Karpas-422 (cell line): ENCODE measurements at places on chromosomes 7 and 10.

DNA sequence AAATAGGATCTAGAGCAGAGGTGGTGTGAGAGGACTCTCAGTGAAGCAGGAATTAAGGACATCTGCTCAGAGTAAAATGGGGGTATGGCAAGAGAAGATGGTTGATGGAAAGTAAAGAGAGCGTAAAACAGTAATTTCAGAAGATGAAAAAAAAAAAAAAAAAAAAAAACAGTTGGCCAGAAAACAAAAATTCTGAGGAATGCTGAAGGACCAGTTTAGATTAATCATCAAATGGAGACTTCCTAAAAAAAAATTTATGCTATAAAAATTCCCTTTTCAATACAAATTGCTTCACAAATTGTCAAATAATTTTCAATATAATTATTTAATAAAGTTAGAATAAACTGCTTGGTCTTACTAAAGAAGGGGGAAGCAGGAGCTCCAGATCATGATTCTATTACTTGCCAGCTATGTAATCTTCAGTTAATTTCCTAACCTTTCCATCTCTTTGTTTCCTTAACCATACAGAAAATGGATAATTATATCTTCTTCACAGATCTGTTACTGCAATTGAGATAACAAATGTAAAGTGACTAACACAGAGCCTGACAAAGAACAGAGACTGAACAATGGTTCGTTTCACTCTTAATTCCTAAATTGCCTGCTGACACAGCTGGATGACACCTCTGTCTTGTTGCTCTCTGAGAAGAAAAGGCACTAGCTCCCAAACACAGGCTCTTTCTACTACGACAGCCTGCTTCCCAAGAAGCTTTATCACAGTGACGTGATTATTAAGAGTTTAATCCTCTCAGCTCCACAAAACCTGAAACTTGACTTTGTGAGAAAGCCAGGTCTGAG, 64.9 kb upstream of the GPR22 start:
- no peak for DNase-seq

- no peak for DNase-seq
Observed at GRCh38 chr10:33365301-33365700, 30.8 kb upstream of the NRP1 start.

DNA sequence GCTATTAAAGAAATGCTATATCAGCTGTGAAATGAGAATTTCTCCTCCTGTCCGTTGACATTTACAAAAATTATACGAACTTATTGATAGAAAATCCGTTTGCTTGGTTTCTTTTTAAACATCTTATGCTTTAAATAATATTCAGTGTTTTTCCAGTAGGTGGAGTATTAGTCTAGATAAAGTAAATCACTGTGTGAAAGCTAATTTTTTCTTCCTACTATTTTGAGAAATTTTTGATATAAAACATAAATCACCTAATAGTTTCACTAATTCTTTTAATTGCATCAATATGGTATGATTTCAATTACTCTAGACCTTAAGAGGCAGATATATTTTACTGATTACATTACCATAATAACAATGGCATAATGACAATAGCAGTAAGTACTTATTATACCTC, 335.2 kb upstream of the C7orf33 start:
- peak; percentile 46 for DNase-seq

DNA sequence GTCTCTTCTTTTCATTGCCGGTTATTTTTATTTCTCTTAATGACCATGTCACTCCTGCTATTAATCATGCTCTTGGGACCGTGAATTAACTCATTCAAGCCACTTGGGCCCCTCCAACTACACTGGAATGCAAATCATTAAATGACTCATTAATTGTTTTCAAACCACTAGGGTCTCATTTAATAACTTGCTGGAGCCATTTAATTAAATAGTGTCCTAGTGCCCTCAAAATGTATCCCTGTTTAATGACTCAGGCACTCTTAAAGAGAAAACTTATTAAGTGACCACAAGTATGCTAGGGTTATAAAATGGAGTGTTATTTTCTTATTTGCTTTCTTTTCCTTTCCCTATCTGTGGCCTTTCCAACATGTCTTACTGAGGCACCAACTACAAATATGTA, 73.0 kb downstream of the PLXDC2 start:
- DNase-seq: no peak

- DNase-seq: peak; percentile 89
Observed at GRCh38 chr10:43689955-43690771, 41.5 kb upstream of the ZNF32 start.

- no peak for DNase-seq
Observed at GRCh38 chr7:116863936-116864500, 1.6 kb downstream of the CAPZA2 start.

DNA sequence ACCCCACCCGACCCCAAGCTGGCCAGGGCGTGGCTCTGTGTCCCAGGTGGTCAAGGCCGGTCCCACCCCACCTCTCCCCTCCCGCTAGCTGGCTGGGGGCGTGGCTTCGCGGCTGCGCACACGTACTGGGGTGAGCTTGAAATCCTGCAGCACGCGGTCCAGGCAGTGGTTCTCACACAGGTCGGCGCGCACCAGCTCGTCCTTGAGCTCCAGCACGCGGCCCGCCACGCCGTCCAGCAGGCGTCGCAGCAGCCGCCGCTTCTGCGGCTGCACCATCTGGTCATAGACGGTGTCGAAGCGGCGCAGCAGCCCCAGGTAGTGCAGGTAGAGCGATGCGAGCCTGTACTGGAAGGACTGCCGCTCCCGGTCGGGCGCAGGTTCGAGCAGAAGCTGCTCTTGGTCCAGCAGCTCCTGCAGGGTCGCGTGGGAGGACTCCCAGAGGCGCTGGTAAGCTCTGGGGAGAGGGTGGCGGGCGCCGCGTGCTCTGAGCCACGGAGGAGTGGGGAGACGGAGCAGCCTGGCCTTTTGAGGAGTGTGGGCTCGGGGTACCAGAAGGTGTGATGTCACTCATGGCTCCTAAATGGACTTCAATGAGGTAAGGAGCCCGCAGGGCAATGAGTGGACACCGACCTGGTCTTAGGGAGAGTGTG, 5.8 kb downstream of the H2BK1 start:
- DNase-seq: no peak

- peak; percentile 83 for DNase-seq
Observed at GRCh38 chr10:59970396-59971368, 64.3 kb upstream of the CCDC6 start.

- DNase-seq: no peak
Observed at GRCh38 chr10:28815681-28816080, 138.4 kb downstream of the BAMBI start.

GRCh38 chr7:37441816-37442215, 6.8 kb downstream of the ELMO1 start:
- no peak for DNase-seq

DNA sequence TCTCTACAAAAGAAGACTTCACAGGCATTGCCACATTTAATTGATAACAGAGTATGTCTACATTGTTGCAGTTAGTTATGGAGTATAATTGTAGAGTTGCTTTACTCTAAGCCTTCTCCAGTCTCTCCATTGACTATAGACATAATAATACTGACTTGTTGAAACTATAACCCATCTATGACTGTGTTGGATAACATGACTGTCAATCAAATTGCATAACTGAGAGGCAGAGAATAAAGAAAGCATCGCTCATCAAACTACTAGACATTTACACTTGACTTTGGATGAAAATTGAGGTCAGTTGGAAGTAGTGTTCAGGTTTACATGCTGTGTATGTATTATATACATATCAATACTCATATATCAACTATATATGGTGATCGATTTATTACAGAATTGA, 3.4 kb upstream of the ATXN7L1 start:
- DNase-seq: no peak

DNA sequence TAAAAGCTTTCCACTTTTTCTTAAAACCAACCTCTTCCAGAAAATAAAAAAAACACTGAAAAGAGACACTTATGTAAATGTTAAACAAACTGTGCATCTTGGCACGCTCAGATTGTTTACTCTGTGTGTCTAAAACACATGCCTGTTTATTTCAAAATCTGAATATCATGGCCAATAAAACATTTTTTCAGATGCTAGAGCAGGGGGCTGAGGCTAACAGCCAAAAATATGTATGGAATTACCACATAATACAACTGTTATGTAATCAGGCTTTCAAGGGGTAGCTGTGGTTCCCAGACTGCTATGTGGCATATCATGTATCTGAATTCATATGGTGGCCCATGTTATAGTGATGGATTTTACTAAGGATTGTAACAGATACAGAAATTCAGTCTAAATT, 130.4 kb downstream of the HIBADH start:
- DNase-seq: no peak

DNA sequence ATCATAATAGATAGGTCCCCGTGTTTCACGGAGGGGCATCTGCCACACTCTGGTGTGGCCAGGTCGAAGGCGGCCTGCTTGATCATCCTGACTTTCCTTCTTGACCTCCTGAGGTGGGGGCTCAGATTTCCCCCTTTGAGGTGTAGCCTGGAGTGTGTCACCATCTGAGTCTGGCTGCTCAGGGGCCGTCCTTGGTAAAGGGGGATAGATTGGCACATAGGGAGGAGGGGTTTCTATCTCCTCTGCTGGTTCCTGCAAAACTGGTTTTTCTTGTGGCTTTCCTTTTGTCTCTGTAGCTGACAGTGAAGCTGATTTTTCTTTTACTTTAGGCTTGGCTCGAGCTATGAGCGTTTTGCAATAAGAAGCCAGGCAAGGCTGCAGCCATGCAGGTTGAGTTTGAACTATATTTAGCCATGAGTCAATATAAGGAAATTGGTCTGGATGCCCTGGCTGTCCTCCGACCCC, 7.1 kb upstream of the ZNF117 start:
- DNase-seq: peak; percentile 40

GRCh38 chr7:49822856-49823255, 49.4 kb downstream of the VWC2 start:
- DNase-seq: no peak

DNA sequence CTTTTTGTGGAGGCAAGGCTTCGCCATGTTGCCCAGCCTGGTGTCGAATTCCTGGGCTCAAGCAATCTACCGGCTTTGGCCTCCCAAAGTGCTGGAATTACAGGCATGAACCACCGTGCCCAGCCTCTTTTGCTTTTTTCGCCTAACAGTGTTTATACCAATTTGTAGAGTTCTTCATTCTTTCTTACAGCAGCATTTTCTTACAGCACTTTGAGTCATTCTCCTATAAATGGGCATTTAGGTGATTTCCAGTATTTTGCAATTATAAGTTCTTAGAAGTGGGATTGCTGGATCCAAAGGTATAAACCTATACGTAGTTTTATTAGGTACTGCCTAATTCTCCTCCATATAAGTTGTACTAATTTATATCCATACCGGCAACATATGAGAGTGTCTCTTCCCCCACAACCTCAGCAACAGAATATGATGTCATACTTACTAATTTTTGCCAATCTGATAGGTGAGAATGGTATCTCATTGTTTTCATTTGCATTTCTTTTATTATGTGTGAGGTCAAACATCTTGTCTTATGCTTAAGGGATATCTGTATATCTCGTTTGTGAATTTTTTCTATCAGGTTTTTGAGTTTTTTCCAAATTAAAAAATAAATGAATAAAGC, 39.1 kb downstream of the SUFU start:
- no peak for DNase-seq

DNA sequence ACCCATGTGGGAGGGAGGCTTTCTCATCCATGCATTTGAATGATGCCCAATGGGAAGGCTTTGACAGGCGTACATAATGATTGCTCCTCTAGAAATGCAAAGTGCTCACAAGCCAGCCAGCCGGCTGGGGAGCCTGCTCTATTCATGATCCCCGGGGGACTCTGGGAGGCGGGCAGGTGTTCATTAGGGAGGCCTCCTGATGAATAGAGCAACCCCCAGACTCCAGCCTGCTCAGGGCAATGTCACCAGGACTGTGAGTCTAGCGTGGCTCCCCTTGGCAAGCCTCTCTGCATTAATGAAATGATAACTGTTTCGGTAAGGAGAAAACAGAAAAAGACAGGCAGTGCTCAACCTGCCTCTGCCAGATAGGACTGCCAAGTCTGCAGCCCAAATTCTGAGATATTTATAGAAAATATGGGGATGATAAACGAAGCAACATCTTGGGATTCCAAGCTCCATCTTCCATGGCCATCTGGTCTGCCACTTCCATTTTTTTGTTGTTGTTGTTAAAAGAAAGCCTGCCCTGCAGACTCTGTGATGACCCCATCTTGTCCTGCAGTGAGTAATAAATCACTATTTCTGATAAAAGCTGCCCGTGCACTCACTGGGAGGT, 236.4 kb downstream of the PRPF18 start:
- no peak for DNase-seq

DNA sequence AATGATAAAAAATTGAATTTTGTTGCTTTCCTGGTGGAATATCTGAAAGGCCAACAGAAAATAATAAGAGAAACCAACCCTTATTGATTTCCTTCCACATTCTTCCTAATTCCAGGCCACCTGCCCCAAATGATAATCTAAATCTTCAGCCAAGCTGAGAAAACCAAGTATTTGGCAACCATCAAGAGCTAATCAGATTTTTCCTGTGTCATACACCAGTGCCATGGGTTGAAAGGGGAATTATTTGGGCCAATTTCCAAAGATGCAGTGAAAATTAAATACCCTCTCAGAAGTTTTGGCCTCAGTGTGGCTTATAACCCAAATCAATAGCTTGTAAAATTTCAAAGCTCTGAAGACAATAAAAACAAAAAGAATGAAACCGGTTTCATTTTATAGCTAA, 70.4 kb downstream of the DOCK4 start:
- DNase-seq: no peak

DNA sequence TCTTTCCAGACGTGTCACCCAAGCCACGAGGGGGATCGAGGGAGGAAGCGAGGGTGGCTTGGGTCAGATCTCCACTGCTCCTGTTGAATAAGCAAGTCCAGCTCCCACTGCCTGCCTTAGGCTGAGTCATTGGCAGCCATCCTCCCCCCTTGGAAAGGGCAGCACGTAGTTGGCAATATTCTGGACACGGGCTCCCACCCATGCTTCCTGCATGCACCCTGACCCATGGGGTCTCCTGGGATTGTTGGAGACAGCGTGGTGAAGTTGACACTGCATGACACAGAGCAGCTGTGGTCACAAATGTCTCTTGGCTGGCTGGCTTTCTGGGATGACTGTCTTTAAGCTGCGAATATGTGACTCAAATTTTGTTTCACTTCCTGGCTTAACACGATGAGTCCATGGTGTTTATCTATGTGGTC, 11.2 kb downstream of the BTBD16 start:
- DNase-seq: no peak

DNA sequence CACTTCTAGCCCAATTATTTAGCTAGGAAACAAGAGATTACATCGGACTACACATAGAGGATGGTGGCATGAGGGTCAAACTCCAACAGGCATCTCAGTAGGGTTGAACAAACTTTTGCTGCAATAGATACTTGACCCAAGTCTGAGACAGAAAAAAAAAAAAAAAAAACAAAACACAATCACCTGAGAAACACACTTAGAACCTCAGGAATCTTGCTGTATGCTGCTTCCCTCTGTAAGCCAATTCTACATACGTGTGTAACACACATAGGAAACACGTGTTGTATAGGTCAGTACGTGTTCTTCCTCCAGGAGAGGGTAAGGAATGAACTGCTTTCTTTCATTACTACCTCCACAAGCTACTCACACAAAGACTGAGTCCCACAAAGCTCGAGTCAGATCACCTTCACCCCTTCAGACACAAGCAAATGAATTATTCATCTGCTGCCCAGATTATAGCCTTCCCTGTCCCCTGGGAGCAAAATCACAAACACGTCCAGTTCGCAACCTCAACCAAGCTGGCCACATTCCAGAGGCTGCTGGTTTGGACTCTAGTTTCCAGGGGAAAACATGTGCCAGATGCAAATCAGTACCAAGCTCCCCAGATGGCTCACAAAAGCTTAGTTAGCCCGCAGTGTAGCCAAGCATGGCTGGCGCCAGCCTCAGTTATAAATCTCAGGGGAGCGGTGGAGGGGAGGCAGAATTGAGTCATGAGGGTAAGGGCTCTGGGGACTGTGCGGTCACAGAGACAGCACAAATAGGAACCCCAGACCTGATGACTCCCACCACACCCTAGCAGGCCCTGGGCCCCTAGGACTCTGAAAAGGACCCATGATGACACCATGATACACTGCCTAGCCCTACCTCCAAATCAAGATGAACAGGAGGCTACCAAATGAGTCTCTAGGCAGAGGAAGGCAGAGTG, 15.1 kb downstream of the PSAP start:
- peak; percentile 98 for DNase-seq
